ENCODE measurements at places on chromosomes 6 and 20.
A peak's percentile ranks its signal among the peaks of the same experiment; 100 is the strongest.

DNA sequence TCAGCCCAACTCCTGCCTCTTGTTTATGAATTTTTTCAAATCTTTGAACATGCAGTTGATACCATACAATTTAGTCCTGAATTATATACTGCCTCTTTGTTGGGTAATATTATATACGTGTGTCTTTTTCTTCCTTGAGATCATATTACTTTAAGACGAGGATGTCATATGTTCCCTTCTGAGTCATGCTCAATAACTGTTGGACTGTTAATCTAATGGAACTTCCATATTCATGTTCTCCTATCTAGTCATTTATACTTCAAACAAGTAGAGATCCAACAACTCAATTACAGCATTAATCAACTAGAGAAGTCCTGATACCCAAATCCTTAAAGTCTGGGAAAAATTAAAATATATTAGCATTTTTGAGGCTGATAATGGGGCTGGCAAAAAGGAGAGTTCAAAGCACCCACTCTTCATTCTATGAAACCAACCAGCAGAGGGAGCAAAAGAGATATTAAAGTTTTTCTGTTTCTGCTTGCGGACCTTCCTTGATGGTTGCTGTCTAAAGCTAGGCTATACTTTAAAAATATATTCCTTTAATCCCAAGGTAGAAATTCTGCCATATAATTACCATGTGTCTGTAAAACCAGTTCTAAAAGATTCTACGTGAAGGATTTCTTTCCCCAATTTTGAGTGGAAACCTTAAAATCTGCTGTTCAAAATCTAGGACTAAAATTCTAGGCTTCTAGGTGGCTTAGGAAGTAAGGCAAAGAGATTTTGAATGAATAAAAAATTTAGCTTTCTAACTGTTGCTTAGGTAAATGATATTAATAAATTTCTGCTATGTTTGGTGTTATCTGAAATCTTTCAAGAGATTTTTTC is 498.9 kb downstream of the BCKDHB start:
- no peak for DNase-seq

DNA sequence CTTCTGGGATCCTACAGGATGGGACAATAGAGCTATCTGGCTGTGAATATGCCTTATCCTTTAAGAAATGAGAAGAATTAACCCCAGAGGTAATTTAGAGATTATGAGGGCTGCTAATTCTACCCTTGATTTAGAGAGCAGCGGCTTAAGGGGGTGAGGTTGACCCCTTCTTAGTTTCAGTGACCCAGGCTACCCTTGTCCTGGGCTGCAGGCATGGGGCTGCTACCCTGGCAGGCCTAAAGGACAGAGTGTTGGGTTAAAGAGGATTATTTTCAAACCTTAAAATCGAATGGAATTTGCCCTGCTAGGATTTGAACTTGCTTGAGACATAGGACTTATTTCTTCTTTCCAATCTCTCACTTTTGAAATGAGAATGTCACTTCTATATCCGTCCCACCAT is 1343.4 kb downstream of the HACE1 start:
- DNase-seq = no peak

DNA sequence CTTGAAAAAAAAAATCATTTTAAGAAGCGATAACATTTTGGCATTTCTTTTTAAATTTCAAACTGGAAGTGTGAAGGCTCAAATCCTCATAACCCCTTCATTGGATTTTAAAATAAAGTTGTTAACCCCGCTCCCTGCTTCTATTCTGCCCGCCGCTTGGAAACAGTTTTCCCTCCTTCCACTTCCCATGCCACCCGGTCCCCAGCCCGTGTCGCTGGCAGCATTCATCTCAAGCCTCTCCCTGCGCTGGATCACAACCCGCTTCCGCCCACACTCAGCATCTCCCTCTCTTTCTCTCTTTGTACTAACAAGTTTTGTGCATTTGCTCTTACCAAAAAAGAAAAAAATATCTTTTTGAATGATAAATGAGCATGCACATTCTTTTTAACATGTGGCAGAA is 15.4 kb upstream of the PDE10A start:
- no peak for DNase-seq

GRCh38 chr6:30685157-30686008 is 1.1 kb downstream of the PPP1R18 start:
- no peak for DNase-seq

- no peak for DNase-seq
Measured at GRCh38 chr6:101351173-101351572, 42.3 kb upstream of the GRIK2 start.

DNA sequence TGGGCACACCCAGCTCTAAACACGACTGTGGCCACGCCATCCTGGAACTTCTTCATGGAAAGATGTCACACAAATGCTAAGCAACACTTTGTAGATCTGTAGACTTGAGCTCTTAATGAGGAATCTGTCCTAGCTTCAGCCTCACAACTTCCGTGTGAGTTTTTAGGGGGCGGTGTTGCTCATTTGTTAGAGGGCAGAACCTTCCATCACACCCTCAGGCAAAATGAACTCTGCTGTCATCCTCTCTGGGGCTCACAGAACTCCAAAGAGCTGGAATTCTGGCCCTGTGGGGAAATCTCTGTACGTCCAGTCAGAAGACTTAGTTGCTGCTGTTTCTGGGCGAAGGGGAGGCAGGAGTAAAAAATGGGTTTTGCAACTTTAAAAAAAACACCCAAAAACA is 49.8 kb downstream of the NRN1 start:
- DNase-seq = no peak

- peak; percentile 98 for DNase-seq
Measured at GRCh38 chr6:37432916-37433656, at the start of gene CMTR1. TSS of gene CMTR1 (plus strand) at chr6:37433221. CDS start at chr6:37435630, 2,409 bp downstream.

GRCh38 chr6:79874531-79875134 is 72.7 kb downstream of the ELOVL4 start:
- DNase-seq = no peak

DNA sequence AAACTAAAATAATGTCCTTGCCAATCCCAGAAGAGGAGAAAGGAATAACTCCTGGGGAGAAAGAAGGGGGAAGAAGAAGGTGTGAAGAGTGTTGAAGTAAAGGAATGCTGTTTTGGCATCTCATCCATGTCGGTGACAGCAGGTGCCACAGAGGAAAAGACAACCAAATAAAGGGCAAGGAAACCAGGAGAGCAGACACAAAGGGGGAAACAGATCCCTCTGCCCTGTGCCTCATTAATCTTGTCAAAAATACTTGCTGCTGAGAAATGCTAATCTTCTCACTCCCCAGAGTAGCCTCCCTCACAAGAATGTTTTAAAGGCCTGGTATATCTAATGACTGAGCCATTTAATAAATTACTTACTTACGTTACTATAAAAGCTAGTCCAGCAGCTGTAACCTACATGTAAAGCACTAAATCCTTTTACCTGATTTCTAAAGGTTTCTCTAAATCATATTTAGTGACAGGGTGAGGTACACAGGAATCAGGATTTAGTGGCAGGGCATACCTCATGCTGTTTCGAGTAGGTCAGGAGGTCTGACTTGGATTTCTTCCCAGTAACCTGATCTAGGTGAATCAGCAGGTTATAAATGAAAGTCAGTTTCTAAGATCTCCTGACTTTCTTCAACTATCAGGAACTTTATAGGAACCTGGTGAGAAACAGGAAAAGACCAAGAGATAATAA is 377.1 kb downstream of the CENPW start:
- DNase-seq = no peak

GRCh38 chr20:46051556-46052308 is 22.7 kb downstream of the SLC12A5 start:
- no peak for DNase-seq

- no peak for DNase-seq
Measured at GRCh38 chr6:97052896-97053295, 128.4 kb downstream of the KLHL32 start.

GRCh38 chr20:46354920-46355654 is 46.8 kb upstream of the CDH22 start:
- DNase-seq = no peak

DNA sequence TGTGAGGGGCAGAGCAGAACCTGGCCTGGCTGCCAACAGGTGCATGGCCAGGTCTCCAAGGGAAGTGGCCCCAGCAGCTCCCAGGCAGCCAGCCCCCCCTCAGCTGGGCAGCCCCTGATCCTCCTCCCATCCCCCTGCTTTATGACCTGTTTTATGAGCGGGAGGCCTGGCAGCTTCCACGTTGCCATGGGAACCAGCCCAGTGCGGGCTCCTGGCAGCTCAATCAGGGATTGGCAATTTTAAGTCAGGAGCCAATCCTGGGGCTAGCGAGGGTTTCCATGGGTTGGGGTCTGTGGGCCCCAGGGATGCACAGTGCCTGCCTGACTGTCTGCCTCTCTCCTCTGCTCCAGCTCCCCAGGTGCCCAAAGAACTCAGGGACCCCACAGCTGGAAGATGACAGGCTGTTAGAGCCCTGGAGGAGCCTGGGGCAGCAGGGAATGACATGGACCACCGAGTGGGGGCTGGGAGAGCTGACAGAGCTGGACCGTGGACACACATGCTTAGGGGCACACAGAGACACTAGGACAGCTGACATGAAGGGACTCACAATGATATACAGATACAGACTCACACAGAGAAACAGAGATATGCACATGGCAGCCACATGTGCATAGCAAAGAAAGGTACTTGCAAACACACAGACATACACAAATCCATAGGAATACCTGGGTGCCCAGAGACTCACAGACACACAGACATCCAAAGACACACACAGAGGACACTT is 56.5 kb upstream of the SIRPA start:
- no peak for DNase-seq

GRCh38 chr6:53165293-53165692 is 16.7 kb upstream of the GCM1 start:
- DNase-seq = no peak
